ENCODE measurements at places on chromosomes 4 and X.

DNA sequence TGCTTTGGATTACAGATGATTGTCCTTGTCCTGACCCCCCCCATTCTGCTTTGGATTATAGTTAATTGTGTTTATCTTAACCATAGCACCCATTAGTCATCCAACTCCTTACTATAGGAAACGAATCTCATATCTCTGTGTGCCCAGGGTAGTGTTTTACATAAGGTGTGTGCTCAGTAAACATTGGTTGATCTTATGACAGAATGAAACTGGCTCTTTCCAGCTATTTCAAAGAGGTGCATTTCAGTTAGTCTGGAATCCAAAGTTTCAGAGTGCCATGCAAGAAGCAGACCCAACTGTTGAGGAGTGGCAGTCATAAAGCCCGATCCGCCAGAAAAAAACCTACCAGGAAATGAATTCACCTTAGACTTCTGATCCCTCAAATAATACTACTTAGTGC is 14.7 kb downstream of the TRIM2 start:
- DNase-seq, result peak; percentile 63

- no peak for DNase-seq
Observed at GRCh38 chr4:149050840-149051239, 608.6 kb upstream of the NR3C2 start.

- no peak for DNase-seq
Observed at GRCh38 chrX:134659761-134660160, 1.5 kb upstream of the PLAC1 start.

GRCh38 chrX:119417842-119418241 is 18.7 kb downstream of the SLC25A43 start:
- DNase-seq, result peak; percentile 5

- peak; percentile 49 for DNase-seq
Observed at GRCh38 chrX:153643431-153644351, 3.3 kb upstream of the DUSP9 start.

DNA sequence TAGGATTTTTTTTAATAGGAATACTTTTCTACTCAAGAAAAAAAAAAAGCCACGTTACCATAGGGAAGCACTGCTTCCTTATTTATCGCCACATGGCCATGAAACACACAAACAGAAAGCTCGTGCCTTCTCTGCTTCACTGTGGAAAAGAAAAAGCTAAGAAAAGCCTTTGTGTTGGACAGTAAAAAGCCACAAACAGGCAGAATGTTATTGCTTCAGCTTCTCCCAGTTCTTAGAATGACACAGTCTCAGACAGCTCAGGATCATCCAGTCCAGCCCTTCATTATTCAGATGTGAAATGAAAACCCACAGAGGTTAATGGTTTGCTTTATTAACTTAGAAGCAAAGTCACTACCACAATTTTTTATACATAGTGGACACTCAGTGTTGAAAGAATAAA is 181.6 kb upstream of the NOCT start:
- peak; percentile 25 for DNase-seq

- no peak for DNase-seq
Observed at GRCh38 chr4:154414796-154415195, 76.8 kb downstream of the DCHS2 start.

- DNase-seq, result no peak
Observed at GRCh38 chrX:132664273-132664672, 175.4 kb upstream of the MBNL3 start.

DNA sequence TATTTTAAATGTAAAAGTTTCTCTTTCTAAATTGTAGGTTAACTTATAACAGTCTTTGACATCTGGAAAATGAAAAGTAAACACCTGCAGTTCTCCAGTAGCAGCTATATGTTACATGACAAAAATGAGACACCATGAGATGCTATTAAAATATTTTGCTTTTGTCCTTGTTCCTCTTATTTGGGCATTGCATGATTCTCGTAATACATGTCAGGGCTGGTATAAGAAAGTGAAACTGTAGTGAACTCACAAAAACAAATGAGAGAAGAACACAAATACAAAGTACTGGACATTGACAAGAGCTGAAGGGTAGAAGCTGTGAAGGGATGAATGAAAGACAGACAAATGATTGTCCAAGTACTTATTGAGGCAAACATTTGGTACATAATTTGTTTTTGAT is 9.0 kb downstream of the GK2 start:
- DNase-seq, result no peak

DNA sequence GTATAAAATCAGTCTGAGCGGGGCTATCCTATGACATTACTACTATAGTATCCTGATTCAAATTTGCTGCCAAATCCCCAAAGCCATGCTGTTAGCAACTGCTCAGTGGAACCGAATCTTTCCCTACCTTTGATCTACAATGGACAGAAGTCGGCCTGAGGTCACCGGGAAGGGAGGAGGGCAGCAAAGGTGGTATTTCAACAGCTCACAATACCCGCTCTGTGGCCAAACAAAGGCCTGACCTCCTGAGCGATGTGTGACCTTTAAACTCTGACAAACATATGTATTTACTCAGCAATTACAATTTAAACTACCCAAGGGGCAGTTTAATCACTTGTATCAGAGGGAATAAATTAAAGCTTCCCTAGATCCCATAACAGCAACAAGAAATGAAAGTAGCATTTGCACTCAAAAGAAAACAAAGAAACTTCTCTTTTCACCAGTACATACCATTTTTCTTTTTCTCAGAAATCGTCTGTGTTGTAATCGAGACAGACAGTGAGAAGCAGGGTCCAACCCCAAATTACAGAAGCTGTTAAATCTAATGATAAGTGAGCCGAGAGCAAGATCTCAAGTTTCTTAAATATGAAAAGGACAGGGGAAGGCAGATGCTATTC is 11.6 kb upstream of the TMEM128 start:
- peak; percentile 60 for DNase-seq

- no peak for DNase-seq
Observed at GRCh38 chrX:122517786-122518185, 666.3 kb upstream of the GRIA3 start.

DNA sequence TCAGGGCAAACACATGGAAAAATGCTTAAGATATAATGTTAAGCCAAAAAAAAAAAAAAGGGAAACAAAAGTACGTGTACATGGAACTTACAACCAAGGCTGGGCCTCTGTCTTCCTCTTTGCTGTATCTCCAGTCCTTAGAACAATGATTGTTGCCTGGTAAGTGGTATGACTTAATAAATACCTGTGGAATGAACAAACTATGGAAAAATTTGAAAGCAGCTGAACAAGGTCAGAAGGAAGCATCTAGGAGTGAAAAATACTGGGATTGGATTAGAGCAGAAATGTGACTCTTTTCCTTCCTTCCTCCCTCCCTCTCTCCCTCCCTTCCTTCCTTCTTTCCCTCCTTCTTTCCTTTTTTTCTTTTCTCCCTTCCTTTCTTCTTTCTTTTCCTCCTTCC is 54.2 kb upstream of the SMIM10 start:
- DNase-seq, result no peak

GRCh38 chr4:89287945-89288344 is 19.7 kb downstream of the GPRIN3 start:
- no peak for DNase-seq

DNA sequence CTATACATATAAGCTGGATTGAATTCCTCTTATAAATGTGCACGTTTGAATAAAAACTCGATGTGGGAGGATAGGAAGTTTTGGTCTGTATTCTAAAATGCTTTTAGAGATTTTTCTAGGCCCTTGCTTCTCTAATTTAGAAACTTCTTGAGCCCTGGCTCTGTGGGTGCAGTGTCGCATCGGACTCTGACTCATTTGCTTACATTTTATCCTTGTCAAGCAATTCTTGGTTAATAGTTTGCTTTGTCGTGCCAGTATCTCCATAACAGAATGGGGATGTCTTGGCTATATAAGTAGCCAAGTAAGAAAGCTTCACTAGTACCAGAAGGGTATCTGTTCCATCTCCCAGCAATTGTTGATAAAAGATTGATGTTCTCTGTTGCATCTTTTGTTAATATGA is 10.7 kb downstream of the SGMS2 start:
- DNase-seq, result no peak

DNA sequence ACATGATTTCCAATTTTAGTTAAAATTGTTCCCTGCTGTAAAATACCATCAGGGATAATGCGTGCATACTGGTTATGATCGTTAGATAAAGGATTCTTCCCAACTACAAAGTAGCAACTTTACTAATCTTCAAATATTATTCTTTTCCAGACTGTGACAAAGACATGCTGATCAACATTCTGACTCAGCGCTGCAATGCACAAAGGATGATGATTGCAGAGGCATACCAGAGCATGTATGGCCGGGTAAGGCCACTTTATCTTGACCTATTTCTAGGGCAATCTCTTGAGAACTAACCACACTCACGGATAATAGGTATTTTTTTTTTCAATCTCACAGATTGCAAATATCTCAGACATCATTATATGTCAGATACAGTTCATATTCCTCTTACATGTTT is 47.0 kb downstream of the ANXA10 start:
- no peak for DNase-seq

GRCh38 chr4:38241541-38241940 is 281.3 kb downstream of the PTTG2 start:
- no peak for DNase-seq

GRCh38 chrX:51332188-51332942 is at the start of gene NUDT10:
TSS of gene NUDT10 (plus strand) at chrX:51332822. CDS start at chrX:51332966, 144 bp downstream.
- DNase-seq, result peak; percentile 36

- DNase-seq, result no peak
Observed at GRCh38 chrX:103210056-103210455, 4.9 kb upstream of the BEX4 start.

DNA sequence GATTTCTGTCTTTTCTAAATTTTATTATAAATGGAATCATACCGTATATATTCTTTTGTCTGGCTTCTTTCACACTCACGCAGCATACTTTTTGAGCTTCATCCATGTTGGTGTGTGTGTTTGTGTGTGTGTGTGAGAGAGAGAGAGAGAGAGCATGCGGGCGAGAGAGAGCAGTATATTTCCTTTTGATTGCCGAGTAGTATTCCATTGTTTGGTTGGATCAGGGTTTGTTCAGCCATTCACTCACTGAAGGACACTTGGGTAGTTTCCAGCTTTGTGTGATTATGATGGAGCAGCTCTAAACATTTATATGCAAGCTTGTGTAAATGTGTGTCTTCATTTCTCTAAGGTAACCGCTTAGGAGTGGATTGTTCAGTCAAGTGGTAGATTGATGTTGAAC is 3.1 kb upstream of the L1CAM start:
- DNase-seq, result no peak

DNA sequence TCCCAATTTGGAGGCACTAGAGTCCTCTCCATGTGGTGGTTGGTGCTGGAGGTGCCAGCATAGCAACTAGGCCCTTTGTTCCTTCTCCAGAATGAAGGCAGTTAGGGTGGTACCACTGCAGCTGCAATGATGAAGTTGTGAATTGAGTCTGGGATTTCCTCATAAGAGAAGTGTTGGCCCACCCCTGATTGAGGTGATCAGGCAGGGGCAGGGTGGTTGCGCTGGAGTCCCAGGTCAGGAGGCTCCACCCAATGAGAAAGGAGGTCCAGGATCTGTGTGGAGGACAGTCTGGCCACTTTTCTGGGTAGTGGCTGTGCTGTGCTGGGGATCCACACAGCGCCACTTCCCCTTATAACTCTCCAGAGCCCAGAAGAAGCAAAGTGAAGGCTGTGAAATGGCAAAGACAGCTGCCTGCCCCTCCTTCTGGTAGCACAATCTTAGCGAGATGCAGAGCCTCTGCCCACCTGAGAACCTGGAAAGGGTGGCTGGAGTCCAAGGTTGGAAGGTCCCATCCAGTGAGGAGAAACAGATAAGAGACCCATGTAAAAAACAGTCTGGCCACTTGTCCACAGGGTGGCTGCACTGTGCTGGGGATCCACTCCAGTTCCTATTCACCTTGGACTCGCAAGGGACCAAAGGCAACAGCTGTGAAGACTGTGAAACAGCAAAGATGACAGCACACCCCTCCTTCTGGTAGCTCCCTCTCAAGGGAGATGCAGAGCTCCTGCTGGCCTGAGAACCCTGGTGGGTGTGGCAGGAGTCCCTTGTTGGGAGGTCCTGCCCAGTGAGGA is 124.6 kb downstream of the RRAGB start:
- DNase-seq, result no peak

GRCh38 chrX:28188526-28188925 is 207.3 kb upstream of the DCAF8L1 start:
- no peak for DNase-seq

GRCh38 chr4:74032064-74032463 is 6.4 kb downstream of the CXCL3 start:
- peak; percentile 13 for DNase-seq

GRCh38 chr4:180060159-180060889 is 2182.9 kb upstream of the TENM3 start:
- DNase-seq, result peak; percentile 81

GRCh38 chr4:126740687-126741086 is 892.1 kb upstream of the INTU start:
- no peak for DNase-seq

DNA sequence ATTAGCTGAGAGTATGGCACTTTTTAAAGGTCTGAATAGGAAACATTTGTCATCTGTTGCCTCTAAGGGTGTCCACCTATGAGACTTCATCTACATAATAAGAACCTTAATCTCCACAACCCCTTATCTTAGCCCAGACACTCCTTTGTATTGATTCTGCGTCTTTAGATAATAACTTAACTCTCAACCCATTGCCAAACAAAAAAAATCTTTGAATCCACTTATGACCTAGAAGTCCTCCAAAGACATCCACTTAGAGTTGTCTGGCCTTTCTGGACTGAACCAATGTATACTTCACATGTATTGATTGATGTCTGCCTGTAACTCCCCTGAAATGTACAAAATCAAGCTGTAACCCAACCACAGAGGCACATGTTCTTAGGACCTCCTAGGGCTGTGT is 66.0 kb upstream of the CHRNA9 start:
- no peak for DNase-seq

GRCh38 chr4:153616006-153616555 is 68.0 kb upstream of the TLR2 start:
- DNase-seq, result no peak

DNA sequence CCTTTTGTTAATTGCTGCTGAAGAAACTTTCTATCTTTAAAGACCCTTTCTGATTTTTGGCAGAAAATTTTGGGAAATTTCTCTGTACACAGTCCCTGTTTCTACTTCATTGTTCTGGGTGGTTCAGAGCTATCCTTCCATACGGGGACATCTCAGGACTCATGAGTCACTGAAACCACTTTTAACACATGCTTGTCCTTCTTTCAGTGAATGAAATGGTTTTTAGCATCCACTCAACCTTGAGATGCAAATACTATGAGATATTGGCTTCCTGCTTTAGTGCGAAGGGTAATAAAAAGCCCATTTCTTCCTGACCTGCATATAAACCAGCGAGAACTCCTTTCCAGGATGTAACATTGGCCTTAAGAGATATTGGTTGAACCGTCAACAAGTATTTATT is 158.0 kb downstream of the REPS2 start:
- DNase-seq, result no peak

GRCh38 chrX:130770615-130771014 is 132.4 kb downstream of the ENOX2 start:
- peak; percentile 12 for DNase-seq

- no peak for DNase-seq
Observed at GRCh38 chr4:169420291-169420690, 149.5 kb upstream of the SH3RF1 start.
